Stimulated activated CD4-positive, alpha-beta T cell treated with anti-CD3 and anti-CD28 coated beads, Interleukin-1b, Interleukin-23, amount 100 ng/mL, for 1 hour (primary cell): ENCODE measurements at places on chromosomes 7 and 10.

DNA sequence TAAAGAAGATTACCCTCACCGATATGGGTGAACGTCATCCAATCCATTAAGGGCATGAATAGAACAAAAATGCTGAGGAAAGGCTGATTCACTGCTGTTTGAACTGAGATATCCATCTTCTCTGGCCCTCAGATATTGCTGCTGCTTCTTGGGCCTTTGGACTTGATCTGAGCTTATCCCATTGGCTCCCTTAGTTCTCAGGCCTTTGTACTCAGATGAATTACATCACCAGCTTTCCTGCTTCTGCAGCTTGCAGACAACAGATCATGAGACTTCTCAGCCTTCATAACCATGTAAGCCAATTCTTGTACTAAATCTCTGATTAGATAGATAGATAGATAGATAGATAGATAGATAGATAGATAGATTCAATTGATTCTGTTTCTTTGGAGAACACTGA lies 40.2 kb downstream of the CYCS start:
- DNase-seq, result no peak

- DNase-seq, result no peak
Measured at GRCh38 chr7:45495618-45496017, 78.5 kb upstream of the ADCY1 start.

DNA sequence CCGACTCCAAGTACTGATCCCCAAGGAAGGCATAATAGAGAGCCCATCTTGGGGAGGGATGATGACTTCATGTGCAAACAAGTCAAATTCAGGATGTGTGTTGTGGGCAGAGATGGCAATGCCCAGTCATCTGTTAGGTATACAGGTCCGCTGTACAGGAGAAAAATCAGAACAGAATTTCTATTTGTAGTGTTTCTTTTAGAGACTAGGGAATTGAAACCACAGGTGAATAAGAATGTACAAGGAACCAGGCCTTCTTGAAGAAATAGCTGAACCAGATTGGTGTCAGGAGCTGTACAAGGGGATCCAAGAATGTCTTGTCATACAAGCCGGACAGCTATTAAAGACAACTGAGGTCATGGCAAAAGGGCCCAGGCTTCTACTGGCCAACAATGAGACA lies 147.9 kb downstream of the PFKFB3 start:
- DNase-seq, result no peak

GRCh38 chr7:156895024-156895780 lies 2.2 kb upstream of the LMBR1 start:
- no peak for DNase-seq

- no peak for DNase-seq
Measured at GRCh38 chr10:117429643-117430265, 54.5 kb upstream of the PDZD8 start.

DNA sequence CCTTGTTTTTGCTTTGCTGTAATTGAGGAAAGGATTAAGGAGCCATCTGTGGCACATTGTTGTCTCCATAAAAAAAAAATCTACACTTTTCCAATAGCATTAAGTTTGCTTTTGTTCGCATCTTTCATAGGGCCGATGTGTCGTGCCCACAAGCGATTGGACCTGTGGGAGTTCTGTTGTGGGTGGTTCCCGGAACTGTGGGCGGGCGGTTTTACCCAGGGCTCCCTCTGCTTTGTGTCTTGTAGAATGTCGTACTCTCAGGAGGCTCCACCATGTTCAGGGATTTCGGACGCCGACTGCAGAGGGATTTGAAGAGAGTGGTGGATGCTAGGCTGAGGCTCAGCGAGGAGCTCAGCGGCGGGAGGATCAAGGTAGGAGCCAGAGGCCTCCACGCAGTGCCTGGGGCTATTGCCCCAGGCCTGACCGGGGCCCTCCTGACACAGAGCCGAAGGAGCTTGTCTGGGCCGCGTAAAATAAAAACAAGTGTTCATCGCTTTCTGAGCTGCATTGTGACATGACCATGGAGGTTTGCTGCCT lies 92.4 kb downstream of the ACTR3B start:
- DNase-seq, result no peak

- no peak for DNase-seq
Measured at GRCh38 chr10:92834331-92834730, 14.0 kb upstream of the EXOC6 start.

DNA sequence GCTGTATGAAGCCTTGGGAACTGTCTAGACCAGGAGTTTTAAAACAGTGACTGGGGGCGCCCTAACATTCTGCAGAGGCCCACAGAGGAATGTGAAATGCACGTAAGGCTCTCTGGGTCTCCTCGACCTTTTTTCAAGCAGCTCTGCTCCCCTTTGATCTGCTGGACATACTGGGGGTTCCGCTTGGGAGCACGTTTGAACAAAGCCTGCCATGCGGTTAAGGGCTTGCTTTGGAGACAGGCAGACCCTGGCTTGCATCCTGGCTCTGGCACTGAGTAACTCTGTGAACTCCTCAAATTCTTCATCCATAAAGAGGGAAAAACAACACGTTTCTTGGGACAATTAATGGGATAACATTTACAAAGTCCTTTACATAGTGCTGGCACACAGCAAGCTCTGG lies 7.8 kb downstream of the BEND7 start:
- DNase-seq, result no peak

DNA sequence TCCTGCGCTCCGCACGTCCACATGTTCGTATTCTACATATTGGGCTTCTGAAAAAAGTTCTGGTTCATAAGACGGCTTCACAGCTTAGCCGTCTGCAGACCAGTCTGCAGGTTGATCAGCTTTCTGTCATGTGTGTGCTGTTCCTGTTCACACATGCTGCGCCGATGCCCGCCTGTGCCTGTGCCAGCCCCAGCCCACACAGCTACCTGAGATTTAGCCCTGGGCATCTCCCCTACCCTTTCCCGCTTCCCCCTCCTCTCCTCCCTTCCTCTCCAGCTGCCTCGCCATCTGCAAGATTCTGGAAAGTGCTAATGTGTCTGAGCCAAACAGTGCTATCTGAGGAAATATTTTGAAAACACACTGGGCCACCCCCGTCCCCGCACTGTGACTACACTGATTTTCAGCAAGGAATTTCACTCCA lies 7.1 kb downstream of the CHST3 start:
- no peak for DNase-seq

GRCh38 chr7:30510124-30511075 lies 5.8 kb upstream of the GGCT start:
- no peak for DNase-seq

DNA sequence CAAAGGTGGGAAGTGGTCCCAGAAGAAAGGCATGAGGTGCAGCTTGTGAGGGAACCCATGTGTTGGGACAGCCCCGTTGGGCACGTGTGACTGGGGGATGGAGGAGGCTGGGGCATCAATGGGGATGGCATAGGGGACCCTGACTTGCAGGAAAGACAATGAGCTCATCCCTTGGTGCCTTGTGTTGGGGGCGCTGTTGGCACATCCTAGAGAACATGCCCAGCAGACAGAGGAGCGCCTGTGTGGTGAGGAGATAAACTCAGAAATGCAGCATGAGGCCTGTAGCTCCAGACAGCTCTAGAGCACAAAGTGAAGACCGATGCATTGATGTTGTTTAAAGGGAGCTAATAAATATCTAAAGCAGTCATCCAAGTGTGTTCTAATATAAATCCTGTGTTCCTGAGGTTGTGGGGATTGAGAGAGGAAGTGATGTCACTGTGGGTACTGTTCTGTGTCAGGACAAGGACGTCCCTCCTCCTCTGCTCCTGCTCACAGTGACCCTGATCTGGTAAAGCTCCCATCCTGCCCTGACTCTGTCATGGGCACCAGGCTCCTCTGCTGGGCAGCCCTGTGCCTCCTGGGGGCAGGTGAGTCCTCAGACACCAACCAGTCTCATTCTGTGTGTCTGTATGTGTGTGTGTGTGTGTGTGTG lies 126.1 kb upstream of the PRSS58 start:
- no peak for DNase-seq

- no peak for DNase-seq
Measured at GRCh38 chr7:76359978-76360638, 1.3 kb upstream of the YWHAG start.

- no peak for DNase-seq
Measured at GRCh38 chr7:2930310-2931033, 86.4 kb upstream of the GNA12 start.

GRCh38 chr10:101380353-101381017 lies 26.5 kb downstream of the BTRC start:
- no peak for DNase-seq

- DNase-seq, result no peak
Measured at GRCh38 chr10:73786512-73786885, 1.1 kb downstream of the ZSWIM8 start.

DNA sequence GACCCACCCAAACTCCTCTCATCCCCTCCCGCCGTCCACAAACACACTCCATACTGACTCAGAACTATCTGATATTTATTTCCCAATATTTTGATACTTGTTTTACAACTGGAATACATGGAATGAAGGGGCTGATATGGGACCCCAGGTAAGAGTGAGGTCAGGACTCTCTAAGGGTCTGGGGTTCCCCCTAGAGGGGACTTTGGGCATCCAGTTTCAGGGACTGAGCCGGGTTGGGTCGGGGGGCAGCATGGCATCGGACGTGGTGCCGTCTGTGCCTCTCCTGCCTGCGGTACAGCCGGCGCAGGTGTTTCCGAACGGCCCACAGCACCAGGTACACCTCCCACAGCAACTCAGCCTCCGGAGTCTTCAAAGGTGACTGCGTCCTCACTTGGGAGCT lies 7.5 kb downstream of the SPACDR start:
- no peak for DNase-seq

DNA sequence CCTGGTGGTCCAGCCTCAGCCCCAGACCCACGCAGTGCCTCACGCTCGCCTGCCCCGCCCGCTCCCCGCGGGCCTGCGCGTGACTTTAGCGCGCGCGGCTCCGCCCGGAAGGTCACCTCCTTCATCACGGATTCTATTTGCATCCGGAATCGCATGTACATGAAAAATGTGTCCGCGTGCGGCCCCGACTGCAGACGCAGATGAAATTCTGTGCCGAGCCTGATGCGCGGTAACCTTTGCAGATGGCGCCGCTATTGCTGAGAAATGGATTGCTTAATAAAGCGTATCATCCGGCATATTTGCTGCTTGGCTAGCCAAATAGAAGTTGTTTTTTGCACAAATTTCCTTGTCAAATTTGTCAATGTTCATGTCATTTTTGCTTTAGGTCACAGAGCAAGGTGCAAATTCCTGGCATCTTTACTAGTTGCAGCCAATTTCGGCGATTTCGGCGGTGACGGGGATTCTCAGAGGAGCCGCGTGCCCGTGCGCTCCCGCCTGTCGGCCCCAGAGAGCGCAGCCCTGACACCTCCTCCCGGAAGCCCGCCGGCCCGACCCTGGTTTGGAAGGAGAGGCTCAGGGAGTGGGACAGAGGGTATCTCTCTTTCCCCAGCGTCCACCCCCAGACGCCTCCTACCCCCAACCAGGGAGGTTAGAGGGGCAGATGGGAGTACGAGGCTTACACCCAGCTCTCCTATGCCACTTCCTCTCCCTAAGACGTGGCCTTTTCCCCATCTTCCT lies 85.9 kb upstream of the PAX2 start:
- DNase-seq, result no peak

GRCh38 chr10:88889559-88890337 lies 9.7 kb downstream of the STAMBPL1 start:
- DNase-seq, result no peak

DNA sequence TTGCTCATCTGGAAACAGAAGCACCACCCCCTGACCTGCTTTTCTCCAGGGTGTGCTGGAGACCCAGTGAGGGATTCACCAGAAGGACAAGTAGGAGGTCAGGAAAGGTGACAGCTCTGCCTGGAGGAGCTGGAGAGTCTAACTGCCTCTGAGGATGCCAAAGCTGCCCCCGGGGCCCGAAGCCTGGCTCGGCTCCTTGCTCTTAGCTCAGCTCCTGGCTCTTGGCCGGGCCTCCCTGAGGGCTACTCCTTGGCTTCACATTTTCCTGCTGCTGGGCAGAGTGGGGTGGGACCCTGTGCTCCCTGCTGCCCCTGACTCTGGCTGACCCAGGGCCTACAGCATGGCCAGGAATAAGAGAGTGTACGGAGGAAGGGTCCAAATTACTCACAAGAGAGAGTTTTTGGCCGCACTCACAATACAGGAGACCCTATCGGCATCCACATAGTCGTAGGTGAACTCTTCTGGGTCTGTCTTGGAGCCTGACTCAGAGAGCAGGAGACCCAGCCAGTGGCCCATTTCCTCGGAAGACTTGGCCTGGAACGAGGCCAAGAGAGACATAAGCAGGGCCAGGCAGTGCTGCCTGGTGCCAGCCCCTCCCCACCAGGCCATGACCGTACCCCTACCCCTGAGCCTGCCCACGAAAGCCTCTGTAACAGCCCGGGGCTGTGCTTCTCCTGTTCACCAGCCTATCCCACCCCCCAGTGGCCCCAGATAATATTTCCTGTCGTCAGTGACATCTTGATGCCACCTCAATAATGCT lies 63.1 kb downstream of the VWA2 start:
- DNase-seq, result no peak

DNA sequence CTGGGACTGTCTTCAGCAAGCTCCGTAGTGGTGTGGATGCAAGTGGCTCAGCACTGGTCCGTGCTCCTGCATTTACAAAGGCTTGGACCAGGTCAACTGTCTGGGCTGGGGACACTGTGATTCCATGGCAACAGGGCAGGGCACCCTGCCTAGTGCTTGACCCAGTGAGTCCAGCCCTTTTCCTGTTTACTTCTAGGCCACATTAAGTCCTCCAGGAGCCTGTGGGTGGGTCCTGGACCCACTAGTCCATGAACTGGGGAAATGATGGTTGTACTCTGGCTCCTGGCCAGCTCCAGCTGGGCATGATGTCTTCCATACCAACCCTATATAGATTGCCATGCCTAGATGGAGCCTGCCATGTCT lies 152.0 kb downstream of the RPS24 start:
- no peak for DNase-seq

DNA sequence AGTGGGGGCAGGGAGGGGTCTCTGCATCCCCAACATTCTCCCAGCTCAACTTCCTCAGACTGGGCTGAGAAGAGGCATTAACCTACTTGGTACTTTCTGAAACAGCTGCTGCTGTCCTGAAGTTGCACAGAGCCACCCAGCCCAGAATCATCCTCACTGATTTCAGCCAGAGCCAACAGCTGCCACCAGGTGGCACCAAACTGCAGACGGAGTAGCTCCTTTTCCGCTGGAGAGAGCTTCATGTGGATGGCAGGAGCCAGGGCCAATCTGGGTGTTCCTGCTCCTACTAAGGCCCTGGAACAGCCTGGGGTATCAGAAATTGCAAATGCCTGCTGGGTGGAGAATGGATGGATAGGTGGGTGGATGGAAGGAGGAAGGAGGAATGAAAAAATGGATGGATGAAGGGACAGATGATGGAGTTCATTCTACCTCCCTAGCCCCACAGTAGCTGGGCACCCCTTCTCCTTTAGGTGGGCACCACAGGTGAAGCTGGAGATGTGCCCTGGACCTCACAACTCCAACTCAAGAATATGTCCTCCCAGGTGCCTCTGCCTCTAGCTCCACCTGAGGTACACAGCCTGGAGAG lies 11.8 kb upstream of the DRGX start:
- DNase-seq, result peak; percentile 50

DNA sequence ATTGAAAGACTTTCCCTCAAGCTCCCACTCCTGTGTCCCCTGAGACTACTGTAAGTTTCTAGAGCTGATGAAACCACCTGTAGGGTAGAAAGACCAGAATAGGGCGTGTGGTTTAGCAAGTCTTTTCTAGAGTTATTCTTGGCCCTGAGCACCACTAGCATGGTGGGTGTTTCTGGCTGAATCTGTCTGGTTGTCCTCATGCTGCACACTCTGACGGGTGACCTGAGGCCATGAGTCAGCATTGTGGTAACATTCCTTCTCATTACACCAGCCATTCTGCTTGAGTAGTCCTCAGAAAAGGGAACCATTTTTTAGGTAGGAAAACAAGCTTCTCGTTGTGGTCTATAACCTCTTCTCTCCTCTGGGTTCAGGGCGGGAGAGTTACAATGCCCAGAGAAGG lies 250.3 kb downstream of the SNX13 start:
- DNase-seq, result no peak
